ENCODE measurements at places on chromosomes 16 and 17.

GRCh38 chr16:10678655-10679054 lies 16.1 kb downstream of the TEKT5 start:
- no peak for DNase-seq

- DNase-seq, result no peak
Measured at GRCh38 chr17:34725725-34726124, 146.3 kb downstream of the TMEM132E start.

GRCh38 chr16:51416926-51417325 lies 265.9 kb upstream of the SALL1 start:
- DNase-seq, result no peak

DNA sequence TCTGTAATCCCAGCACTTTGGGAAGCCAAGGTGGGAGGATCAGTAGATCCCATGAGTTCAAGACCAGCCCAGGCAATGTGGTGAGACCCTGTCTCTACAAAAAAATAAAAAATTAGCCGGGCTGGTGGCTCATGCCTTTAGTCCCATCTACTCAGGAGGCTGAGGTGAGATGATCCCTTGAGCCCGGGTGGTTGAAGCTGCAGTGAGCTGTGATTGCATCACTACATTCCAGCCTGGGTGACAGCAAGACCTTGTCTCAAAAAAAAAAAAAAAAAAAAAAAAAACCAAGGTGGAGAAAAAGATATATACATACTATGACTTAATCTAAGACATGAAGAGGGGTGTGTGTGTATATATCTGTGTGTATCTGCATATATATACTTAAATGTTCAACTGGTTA lies 26.7 kb downstream of the BBS2 start:
- no peak for DNase-seq

DNA sequence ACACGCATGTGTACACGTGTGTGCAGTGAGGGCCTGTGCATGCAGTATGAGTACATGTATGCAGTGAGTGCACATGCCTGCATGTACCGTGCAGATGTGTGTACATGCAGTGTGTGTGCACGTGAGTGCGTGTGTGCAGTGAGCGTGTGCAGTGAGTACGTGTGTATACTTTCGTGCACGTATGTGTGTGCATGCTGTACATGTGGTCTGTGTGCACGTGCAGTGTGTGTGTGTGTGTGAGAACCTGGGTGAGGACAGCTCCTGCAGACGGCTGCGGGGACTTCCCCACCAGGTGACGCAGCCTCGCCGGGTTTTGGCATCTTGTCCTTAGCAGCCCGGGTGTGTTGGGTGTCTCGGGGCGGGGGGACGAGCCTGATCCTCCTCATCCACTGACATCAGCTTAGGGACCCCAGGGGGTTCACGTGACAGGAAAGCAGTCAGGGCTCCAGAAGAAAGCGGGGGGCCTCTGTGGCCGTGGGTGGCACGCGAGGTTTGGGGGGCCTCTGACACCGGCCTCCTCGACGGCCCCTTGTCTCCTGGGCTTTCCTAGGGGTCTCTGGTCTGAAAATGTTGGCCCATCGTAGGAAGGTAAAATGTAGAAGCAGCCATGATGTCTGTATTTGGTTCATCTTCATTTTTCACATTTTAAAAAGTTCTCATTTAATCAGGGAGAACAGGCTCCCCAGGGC lies 119.6 kb upstream of the ZNF750 start:
- no peak for DNase-seq

- no peak for DNase-seq
Measured at GRCh38 chr16:75471723-75472633, 7.5 kb upstream of the TMEM170A start.

DNA sequence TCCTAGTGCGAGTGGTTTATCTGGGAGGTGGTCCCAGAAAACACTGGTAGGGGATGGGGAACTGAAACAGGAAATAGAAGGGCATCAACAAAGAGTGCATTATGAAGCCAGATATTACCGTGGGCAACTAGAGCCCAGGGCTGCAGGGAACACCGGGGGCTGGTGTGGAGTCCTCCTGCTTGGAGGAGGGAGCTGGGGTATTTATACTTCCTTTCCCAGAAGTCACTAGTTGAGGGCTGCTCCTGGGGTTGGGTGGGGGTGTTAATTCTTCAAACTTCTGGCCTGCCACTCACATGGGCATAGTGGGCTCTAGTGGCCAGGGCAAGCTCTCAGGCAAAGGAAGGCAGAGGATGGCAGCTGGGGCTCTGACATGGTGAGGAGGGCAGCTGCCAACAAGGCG lies 14.7 kb downstream of the LAT start:
- no peak for DNase-seq

DNA sequence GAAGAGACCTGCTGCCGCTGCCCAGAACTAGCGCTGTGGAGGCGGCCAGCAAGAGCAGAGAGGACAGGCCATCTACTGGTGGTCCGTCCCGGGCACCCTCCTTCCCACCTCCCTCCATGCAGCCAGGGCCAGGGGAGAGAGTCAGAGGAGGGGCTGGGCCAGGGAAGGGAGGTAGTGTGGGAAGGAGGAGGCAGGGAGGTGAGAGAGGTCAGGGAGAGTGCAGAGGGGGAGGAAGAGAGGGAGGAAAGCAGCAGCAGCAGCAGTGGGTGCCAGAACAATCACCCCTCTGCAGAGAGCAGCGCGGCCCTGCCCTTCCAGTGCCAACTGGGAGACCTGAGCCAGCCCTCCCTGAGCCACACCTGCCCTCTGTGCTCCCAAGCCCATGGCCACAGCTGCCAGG lies 6.6 kb downstream of the C16orf95 start:
- no peak for DNase-seq

- no peak for DNase-seq
Measured at GRCh38 chr17:58911741-58912343, 156.2 kb downstream of the PPM1E start.

- DNase-seq, result no peak
Measured at GRCh38 chr16:27355610-27356009, 41.8 kb downstream of the IL4R start.

GRCh38 chr17:42305543-42306384 lies 17.5 kb downstream of the STAT5A start:
- no peak for DNase-seq

GRCh38 chr16:50848755-50849514 lies 107.0 kb downstream of the CYLD start:
- no peak for DNase-seq

DNA sequence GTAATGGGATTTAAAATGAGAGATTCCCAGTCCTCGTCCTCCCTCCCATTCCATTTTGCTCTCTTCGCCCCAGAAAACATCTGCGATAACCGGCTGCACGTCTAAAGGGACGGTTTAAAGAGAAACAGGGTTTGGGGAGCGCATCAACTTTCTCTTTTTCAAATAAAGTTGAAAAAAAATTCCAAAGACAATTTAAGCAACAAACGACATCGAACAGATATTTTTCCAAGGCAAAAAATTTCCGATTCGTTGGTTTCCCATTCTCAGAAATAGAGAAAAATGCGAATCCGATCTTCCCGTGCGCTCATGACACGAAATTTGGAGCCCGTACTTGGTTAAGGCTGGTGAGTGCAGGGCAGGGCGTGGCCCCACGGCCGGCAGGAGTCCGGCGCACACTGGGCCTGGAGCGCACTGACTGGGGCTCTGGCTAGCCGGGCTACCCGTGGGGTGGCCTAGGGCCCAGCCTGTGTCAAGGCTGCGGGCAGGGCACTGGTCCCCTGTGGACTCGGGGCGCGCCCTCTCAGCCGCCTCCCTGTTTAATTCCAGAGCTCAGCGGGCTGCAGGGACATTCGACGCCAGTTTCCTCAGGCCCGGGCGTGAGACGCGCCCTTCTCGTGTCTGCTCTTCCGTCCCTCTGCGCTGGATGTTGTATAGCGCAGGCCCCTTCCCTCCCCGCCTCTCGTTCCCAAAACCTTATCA lies 17.9 kb upstream of the ZFHX3 start:
- DNase-seq, result no peak

DNA sequence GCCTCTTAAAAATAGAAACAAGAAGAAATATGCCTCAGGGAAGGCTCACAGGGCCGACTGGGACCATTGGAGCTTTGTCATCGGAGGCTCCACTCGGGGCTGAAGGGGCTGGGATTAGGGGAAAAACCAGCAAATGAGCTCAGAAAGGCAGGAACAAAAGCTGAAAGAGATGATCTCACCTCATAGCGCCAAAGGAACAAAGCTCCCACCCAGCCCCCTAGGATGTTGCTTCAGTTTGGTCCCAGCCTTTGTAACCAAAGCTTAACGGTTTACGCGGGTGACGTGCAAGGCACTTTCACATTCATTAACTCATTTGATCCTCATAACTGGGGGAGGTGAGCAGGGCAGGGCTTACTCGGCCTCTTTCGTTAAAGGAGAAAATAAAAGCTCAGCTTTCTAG lies 168.5 kb upstream of the DYNLRB2 start:
- no peak for DNase-seq

GRCh38 chr16:81500833-81501521 lies 56.4 kb downstream of the CMIP start:
- no peak for DNase-seq

DNA sequence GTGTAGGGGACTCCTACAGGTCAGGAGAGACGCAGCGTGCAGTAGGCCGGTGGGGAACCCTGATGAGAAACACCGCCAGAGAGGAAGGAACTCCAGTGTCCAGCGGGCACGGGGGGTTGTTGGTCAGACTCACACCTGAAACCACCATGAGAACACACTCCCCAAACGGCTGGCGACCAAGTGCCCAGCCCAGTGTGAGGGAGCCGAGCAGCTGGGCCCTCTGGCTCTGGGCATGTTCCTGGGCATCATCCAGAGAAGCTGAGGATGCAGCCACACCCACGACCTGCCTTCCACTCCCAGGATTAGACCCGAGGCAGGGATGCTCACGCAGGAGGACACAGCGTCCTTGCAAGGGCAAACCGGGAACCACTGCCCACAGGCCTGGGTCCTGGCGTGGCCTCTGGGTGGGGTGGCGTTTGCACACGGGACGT lies 108.3 kb upstream of the ZNF750 start:
- no peak for DNase-seq

DNA sequence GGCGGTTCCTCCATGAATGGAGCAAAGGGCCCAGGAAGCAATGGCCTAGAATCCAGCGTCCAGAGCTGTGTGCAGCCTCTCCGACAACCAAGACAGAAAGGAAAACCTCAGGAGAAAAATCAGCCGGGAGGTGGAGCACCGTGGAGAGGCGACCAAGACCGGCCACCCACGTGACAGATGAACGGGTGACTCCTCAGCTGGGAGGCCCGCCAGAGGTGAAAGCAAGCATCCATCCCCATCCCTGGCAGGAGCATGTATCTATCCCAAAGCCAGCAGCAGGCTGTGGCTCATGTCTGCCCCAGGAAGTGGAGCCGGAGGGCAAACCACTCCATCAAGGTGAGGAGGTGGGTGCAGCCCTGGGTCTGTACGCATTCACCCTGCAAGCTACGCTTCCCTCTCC lies 52.1 kb downstream of the FOXL1 start:
- no peak for DNase-seq

GRCh38 chr16:57808589-57809228 lies 6.4 kb upstream of the KIFC3 start:
- DNase-seq, result no peak

DNA sequence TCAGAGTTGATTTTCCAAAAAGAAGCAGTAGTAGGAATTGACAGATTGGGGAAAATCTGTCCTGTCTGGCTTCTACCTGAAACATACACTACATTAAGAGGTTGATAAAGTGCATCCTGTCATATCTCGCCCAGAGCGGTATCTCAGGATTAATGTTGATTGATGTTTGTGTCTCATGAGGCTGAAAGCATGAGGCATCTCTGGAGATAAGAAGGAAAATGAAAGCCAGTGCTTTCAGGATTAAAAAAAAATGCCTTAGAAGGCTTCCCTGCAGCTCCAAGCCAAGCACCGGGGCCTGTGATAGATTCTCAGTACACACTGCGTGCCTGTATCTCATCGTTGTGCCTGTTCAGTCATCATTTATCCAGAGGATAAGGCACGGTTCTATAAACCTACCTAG lies 26.4 kb upstream of the CD300E start:
- no peak for DNase-seq

GRCh38 chr17:57554826-57555635 lies 190.1 kb downstream of the CCDC182 start:
- no peak for DNase-seq

- DNase-seq, result no peak
Measured at GRCh38 chr16:31376705-31377104, 16.4 kb upstream of the ITGAD start.

DNA sequence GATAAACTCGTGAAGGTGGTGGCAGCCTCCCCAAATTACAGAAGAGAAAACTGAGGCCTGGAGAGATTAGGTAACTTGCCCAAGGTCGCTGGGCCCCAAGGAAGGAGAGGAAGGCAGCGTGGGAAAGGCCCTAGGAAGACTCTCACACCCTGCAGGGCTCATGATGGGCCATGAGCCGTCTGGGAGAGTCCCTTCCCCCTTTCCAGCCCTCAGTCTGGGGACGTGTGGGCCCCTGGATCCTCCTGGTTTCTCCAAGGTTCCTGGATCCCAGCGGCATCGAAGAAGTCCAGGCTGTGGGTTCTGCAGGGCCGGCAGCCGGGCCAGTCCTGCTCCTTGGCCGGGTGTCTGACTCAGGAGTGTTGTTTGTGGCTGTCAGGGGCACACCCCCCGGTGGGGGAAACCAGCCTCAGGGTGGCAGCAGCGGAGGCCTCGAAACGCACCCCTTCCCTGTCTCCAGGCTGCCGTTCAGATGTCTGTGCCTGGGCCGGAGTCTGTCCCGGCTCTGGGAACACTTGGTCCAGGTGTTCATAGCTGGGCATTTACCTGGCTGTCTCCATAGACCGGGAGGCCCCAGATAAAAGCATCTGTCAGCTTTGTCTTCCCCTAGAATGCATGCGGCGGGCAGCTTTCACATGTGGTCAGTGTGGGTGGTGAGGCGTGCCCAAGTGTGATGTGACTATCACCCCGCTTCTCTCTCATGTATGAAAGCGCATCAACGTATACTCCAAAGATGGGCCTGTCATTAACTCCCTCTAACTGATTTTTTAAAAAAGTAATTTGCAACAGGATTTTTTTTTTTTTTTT lies 3.7 kb upstream of the RAP1GAP2 start:
- DNase-seq, result no peak

- no peak for DNase-seq
Measured at GRCh38 chr17:55962951-55963401, 190.3 kb upstream of the ANKFN1 start.

DNA sequence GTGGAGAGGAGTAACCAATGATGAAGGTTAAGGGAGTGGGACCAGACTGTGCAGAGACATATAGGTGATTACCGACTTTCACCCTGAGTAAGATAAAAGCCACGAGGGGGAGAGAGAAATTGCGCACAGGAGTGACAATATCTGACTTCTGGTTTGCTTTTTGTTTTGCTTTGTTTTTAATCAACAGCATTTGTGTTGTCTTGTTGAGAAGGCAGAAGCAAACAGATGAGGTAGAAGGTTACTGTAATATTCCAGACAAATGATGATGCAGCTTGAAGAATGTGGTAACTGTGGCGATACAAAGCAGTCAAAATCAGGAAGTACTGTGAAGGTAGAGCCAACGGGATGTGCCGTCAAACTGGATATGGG lies 7.5 kb downstream of the PELP1 start:
- no peak for DNase-seq

DNA sequence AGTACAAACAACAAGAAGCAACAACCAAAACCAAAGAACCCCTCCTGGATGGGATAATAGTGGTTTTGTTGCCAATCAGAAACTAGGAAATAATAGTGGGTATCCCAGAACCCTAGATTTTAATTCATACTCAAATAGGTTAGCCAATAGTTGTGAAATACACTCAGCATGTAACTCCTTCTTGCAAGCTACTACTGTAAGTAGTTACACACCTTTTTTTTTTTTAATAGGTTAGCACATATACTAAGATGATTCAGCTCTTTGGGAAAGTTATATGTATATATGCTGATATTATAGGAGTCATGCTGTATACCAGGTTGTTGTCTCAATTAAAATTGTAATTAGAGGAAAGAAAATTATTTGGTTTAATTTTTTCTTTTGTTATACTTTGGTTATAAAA lies 92.5 kb upstream of the HAS3 start:
- no peak for DNase-seq

- DNase-seq, result no peak
Measured at GRCh38 chr17:64063088-64063487, 42.7 kb upstream of the ICAM2 start.

Data from activated CD4-positive, CD25-positive, alpha-beta regulatory T cell (primary cell).